ENCODE measurements at places on chromosomes 11 and 22.

DNA sequence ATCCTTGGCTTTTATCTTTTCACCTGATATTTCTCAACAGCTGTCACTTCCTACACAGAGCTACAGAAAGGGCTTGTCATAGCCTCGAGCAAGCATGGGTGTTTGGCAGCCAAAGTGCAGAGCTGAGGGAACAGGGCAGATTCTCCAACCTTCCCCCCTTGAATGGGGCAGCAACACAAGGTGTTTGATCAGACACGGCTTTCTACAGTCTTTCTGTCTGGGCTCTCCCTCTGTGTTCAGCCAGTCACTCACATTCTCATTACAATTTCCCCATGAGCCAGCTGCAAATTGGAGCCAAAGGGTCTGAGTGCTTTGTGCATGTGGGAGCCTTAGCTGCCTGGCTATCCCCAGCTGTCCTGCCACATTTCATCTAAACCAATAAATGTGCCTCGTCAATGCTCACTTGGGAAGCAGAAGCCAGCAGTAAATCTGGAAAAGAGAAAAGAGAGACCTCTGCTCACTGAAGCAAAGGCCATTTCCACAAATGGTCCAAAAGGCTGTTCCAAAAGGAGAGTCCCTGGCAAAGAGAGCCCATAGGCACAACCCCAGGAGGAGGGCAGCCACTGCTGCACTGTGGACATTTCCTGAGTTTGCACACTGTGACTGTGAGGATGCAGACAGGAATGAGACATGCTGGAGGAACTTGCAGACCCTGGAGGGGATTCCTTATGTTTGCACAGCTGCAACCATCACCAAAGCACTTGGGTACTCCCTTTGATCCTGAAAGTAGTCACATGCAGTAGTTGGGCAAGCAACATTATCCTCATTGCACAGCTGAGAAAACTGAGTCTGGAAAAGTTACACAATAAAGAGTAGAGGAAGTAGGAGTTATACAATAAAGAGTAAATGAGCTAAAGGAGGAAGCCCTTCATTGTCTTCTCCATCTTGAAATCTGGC is 186.8 kb downstream of the FAM181B start:
- no peak for DNase-seq

GRCh38 chr11:115224551-115224950 is 279.7 kb downstream of the CADM1 start:
- DNase-seq, result no peak

DNA sequence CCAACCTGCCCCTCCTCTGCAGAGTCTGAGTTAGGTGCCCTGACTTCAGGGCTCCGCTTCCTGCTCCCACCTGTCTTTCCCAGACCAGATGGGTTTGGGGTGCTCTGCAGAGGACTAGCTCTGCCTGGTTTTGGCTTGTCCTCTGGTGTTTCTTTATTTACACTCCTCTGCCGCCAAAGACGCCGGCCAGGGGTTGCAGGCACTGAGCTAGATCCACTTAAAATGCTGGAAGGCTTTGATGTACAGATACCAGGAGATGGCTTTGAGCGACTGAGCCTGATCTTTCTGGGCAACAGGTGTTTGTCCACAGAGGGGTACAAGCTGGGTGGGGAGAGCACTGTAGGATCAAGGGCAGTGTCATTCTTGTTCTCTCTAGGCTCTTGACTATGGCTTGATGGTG is 3.9 kb downstream of the SELENOH start:
- no peak for DNase-seq

DNA sequence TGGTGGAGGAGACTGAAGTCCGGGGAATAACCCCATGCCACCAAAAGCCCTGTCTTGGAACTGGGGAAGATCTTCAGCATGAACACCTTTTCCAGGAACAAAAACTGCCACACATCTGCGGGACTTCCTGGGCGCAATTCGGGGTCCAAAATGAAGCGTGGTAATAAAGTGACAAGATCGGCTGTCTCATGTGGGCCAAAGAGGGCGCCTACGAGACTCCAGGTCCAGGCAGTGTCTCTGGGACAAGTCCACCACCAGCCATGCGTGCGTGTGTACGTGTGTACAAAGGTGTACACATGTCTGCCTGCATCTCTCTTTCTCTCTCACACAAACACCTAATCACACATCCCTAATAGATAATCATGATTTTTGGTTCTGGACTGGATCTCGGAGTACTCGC is 8.9 kb upstream of the MYBPC3 start:
- no peak for DNase-seq

DNA sequence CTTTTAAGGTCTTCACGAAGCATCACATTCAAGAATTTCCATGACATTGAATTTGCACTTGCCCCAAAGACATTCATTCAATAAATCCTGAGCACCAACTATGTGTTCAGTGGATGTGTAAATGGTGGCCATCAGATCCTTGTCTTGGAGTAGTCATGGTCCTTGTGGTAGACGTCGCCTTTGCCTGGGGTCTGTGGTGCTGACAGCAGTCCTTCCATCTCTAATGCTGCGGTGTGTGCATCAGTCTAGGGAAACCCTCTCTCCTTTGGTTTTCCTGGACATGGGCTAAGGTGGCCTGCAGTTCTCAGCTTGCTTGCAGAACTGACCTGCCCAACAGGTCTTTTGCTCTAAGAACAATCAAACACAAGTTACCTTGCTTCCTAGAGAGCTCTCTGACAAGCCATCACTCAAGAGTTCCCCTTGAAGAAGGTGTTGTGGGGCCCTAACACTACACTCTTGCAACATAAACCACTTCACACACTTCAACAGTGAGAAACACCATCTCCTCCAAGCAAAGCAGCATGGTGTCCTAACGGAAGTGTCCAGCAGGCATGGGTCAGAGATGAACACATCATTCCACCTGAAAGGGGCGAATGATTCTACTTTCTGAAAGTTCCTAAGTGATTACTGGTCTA is 72.1 kb downstream of the BUD13 start:
- DNase-seq, result no peak

DNA sequence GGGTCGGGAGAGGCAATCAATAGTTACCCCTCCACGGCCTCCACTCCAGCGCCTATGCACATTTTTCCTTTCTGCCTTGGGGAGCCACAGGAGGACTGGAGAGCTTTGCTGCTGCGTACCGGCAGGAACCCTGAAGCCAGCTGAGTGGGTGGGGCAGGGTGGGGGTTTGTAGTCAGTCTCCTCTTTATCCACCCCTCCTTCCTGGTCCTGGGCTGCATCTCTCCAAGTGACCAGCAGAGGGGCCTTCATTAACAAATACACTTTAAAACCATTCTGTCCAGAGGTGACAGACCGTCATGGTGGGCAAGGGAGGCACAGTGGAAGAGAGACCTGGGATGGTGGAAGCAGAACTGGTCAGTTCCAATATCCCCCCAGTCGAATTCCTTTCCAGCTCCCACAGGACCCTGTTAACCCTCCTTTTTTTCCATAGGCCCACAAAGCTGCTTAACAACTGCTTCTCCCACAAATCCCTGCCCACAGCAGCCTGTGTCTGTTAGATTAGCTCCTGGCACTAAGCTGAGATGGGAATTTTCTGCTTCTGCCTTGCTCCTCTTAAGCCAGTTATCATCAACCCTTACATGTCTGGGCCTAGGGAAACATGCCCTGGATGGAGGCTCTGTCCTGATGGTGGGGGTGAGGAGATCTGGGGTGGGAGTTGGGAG is 3.9 kb upstream of the ABCG4 start:
- DNase-seq, result no peak

- DNase-seq, result no peak
Observed at GRCh38 chr11:2655834-2656622, 43.8 kb downstream of the KCNQ1OT1 start.

- DNase-seq, result no peak
Observed at GRCh38 chr11:29333993-29334775, 682.6 kb downstream of the KCNA4 start.

DNA sequence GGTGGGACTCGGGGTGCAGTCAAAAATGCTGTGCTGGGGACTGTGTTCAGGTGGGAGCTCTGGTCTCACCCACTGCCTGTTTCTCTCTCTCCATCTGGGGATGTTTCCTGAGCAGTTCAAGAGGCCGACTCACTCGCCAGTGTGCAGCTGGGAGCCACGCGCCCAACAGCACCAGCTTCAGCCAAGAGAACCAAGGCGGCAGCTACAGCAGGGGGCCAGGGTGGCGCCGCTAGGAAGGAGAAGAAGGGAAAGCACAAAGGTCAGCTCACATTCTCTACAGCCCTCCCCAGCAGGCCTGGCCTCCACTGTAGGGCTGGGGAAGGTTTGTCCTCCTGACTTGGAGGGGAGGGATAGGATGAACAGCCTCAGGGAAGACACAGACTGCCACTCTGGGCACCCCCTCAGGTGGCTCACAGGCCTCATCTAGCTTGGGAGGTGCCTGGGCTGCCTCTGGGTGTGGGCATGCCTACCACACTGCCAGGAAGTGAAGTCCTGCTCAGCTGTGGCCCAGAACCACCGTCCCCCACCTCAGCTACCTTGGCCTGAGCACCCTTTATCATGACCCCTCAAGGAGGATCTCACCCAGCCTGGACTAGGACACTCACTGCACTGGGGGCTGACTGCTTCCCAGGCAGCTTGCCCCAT is 13.0 kb downstream of the TUB start:
- DNase-seq, result no peak

GRCh38 chr22:19855504-19856409 is 1.1 kb upstream of the GNB1L start:
- no peak for DNase-seq

Data from LNCaP clone FGC (cell line).